A172 (cell line): ENCODE measurements at places on chromosomes 5 and 9.

GRCh38 chr9:17635115-17635890 lies 56.4 kb downstream of the SH3GL2 start:
- peak; percentile 28 for DNase-seq

GRCh38 chr5:130350131-130350530 lies 445.9 kb downstream of the CHSY3 start:
- no peak for DNase-seq

DNA sequence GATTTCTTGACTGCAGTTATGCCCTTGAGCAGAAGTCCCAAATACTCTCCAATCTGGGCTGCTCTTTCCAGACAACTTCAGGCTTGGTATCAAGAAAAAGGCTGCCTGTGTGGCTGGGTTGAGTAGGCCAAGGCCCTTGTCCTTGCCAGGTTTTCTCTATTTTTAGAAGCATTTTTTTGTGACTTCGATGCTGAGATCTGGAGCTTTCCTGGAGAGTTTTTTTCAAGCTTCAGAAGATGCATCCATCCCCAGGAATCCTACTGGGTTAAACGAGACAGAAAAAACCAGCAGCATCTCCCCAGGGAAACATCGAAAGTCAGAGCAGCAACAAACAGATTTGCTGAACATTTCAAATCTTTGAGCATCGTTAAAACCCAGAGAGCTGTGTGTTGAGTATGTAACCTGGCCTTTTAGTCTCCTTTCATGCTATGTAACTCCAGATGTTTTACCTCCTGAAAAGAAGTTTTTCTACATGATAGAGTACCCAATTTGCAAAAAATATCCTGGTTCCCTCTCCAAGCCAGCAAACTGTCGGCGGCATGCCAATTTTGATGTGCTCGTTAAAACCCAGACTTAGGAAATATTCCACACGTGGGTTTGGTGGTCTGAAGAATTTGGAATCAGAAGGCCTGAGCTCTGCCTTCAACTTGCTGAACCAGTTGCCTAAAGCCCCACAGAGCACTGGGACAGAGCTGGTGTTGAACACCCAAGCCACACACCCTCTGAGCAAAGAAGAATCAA lies 98.1 kb upstream of the ALDH1B1 start:
- no peak for DNase-seq

DNA sequence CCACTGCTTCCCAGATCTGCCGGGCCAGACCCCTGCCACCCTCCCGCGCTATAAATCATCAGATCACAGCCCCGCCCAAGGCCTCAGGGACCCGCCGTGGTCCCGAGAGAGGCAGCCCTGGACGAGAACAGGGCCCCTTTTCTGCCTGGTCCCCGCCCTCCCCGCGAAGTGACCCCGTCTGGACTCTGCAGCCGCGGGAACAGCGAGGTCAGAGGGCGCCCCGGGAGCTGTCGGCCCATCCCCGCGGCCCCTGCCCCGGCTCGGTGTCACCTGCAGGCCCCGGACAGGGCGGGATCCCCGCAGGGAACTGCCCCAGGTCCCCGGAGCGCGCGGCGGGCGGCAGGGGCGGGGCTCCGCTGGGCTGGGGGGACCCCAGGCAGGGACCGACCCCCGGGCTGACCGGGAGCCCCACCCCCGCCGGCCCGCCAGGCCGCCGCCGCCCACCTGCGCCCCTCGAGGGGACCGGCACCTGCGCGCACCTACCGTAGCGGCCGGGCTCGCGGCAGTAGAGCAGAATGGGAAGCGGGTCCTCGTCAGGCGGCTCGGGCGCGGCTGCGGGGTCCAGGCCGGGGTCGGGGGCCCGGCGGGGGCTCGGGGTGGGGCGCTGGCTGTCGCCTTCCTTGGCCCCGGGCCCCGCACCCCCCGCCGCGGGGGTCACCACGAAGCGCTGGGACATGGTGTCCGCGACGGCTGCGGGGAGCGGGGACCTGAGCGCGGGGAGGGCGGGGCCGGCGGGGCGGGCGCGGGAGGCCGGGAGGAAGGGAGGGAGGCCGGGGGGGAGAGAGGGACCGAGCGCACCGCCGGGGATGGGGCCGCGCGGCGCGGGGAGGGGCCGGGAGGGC lies 43.5 kb upstream of the SLC12A7 start:
- DNase-seq: no peak

DNA sequence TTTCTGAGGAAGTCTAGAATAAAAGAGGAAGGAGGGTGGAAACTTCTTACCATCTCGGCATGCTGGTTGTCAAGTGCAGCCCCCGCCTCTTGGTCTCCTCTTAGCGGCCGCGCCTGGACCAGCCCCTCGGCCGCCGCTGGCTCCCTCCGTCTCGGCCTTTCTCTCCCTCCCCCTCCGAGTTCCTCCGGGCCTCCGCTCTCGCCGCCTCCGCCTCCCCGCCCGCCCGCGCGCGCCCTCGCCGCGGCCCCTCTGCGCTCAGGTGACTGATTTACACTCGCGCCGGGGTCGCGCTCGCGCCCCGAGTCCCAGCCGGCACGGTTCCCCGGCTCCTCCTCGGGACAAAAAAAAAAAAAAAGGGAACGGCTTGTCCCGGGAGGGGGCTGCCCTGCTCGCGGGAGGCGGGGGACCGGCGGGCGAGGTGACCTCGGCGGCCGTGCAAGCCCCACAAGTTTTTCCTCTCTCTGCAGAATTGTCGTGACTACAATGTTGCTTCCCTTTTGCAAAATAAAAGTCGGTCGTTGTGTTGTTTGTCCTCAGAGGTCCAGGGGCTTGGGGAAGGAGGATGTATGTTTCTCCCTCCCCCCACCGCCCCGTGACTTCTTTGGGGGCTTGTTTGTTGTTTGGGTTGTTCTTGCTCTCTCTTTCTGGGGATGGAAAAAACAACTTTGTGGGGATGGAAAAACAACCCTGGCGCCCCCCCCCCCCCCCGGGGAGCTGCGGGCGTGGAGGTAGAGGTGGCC lies at the start of gene BNC2:
BNC2 (minus strand) TSS at position 75 of the 740 bp plus-strand sequence; CDS start at position 53, 22 bp downstream.
- no peak for DNase-seq

DNA sequence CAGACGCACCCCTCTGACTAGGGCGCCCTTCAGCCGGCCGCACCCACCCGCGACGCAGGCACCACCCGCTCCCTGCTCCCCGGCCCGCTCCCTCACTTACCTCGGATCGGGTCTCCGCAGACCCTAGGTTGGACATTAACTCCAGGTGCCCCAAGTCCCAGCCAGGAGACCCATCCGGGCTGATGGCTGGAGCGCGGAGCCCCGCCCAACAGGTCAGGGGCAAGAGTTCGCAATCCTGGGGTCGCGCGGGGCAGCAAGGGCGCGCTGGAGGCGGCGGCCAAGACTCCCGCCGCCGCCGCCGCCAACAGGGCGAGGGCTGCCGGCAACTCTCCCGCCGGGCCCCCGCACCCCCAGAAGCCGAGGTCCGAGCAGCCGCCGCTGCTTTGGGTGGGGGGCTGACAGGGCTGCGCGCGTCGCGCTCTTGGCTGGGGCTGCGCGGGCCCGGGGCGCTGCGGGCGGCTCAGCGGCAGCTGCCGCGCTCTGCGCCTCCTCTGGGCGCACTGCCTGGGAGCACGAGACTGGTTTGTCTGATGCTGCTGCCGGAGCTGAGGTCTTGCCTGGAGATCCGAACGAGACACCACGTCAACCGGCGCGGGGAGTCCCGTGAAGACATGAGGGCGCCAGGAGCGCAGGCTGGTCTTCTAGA lies at the start of gene GDNF:
GDNF (minus strand) TSS at position 635 of the 646 bp plus-strand sequence. CDS start 5,245 bp downstream, outside the sequence.
- DNase-seq: no peak

DNA sequence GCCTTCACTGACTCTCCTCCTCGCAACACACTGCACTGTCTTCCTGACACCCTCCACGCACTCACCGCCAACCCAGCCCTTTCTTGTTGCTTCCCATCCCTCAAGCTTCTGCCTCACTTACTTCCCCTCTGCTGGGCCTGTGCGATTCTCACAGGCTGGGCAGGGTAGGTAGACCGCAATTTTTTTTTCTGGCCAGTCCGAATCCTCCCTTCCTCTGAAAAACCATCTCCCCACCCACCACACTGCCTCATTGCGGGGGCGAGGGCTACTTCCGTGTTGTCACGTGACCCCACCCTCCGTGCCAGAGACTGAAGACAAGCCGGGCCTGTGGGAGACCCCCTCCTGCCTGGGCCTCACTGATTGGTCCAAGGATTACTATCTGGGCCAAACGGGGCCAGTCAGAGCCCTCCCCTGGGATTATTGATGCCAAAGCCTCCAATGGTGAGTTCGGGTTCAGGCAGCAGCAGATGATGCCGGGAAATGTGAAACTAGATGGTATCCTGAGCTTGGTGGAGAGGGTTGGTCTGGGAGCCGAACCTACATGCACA lies 73.1 kb downstream of the STK10 start:
- no peak for DNase-seq
